ENCODE measurements at places on chromosomes 16 and 17. TPM values are rescaled to one million over a fixed set of nuclear protein-coding genes. Genes with fewer than 3 reads are reported as not detected.

Gene FOXN1
- total RNA-seq, result not detected

Gene ATP2A1
- total RNA-seq, result 2.6 TPM

Gene CETP
- total RNA-seq, result not detected

Gene KIF18B
- 39.5 TPM for total RNA-seq

Gene ASB16
- total RNA-seq, result not detected

Gene SLC9A5
- 2.5 TPM for total RNA-seq

Gene KIAA0513
- 13.7 TPM for total RNA-seq

Gene CHAD
- total RNA-seq, result not detected

Gene C16orf82
- total RNA-seq, result not detected

Gene CDH3
- total RNA-seq, result 0.09 TPM

Gene HOXB1
- not detected for total RNA-seq

Gene MARVELD3
- not detected for total RNA-seq

Gene SEZ6
- not detected for total RNA-seq

Gene CCL1
- not detected for total RNA-seq

Gene FBXW10B
- not detected for total RNA-seq

Gene RAB40C
- 25.3 TPM for total RNA-seq

Gene NAGS
- not detected for total RNA-seq

Gene TEDC2
- total RNA-seq, result 43.0 TPM

Gene LDHD
- total RNA-seq, result 0.83 TPM

Gene CES3
- total RNA-seq, result 2.2 TPM

Gene KRTAP3-2
- total RNA-seq, result not detected

Gene CCDC78
- total RNA-seq, result 14.4 TPM

Gene NUP85
- total RNA-seq, result 121 TPM

Gene ASPSCR1
- 36.9 TPM for total RNA-seq

Gene CD19
- 3.0 TPM for total RNA-seq

Gene WBP2
- total RNA-seq, result 63.5 TPM

Gene WRAP53
- 18.2 TPM for total RNA-seq

Gene MYH13
- not detected for total RNA-seq

Gene ZNF174
- 12.4 TPM for total RNA-seq

Gene ADAD2
- total RNA-seq, result not detected

Gene MEIOC
- not detected for total RNA-seq

Gene CUEDC1
- 1.0 TPM for total RNA-seq

Gene SULT1A1
- 15.6 TPM for total RNA-seq

Gene C1QL1
- total RNA-seq, result not detected

Gene TP53TG3C
- 2.8 TPM for total RNA-seq

Gene ACAP1
- 7.4 TPM for total RNA-seq

Gene MILR1
- 4.1 TPM for total RNA-seq

All from K562 (cell line).